ENCODE measurements at places on chromosomes 1 and 21.
A peak's percentile ranks its signal among the peaks of the same experiment; 100 is the strongest.

DNA sequence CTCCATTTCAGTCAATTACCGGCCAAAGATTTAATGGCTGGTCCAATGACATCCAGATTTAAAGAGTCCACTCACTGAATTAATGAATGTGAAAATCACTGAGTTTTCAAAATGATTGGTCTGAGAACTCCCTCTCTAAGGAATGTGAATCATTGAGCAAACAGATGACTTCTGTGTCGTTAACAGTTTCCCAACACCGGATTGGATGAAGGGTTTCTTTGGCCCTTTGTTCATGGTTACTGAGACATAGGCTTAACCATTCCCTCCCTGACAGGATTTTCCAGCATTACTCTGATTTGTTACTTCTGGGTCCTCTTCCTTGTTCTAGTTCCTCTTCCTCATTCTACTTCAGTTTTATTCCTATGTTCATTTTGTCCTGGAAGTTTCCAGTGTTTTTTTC is 1.5 kb upstream of the CLDN17 start:
- DNase-seq, result no peak

- no peak for DNase-seq
These were observed 97.5 kb upstream of the COG2 start for GRCh38 chr1:230544758-230545157.

DNA sequence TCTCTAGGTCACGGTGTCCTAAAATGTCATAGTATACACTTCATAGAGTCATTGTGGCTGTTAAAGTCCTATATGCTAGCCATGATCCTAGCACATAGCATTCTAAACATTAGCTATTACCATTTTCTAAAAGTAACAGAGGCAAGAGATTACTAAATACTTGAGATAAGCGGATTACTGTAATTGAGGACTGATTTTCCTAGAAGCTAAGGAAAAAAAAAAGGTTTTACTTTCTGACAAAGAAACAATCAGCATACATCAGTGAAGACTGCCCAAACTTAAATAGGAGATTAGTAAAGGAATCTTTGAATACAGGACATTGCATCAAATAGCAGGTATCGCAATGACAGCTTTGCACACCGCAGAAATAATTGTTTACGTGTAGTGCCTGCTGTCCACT is 91.3 kb upstream of the HNRNPU start:
- DNase-seq, result no peak

DNA sequence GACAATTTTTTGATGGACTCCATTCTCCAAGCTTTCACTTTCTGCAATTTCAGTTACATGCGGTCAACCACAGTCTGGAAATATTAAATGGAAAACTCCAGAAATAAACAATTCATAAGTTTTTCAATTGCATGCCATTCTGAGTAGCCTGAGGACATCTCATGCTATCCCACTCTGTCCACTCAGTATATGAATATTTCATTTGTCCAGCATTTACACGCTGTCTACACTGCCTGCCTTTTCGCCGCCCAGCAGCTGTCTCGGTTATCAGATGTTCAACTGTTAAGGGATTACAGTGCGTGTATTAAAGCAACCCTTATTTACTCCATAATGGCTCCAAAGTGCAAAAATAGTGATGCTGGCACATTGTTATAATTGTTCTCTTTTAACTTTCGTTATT is 116.3 kb downstream of the ADSS2 start:
- DNase-seq, result no peak

DNA sequence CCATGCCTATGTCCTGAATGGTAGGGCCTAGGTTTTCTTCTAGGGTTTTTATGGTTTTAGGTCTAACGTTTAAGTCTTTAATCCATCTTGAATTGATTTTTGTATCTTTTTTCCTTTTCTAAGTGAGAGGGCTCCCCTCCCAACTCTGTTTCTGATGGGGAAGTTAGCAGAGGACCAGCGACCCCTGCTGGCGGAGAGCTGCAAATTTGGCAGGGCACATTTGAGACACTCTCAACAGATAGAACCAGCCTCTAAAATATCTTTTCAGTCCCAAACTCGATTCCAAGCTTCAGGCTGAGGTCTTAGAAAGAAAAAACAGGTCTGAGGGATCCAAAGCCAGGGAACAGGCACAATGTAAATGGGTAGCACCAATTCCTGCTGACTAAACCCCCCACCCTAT is 32.5 kb downstream of the LRRC3 start:
- DNase-seq, result peak; percentile 42

DNA sequence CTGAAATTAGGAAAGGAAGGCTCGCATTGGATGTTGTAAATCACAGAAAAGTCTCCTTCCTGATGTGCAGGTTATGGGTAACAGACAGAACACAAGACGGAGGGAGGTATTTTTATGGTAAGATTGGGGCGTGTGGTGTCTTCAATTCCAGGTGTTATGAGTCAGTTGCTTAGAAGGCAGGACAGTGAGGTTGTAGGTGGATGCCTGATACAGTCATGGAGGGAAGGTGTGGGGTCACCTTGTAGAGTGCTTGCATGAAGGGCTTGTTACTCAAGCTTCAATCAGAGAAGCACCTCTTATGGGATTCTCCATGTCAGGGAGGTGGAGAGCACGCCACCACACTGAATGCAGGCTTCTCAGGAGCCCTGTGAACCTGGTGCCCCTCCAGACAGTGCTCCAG is 63.1 kb downstream of the C1orf21 start:
- no peak for DNase-seq

GRCh38 chr21:44461464-44462001 is 6.2 kb downstream of the LRRC3 start:
- no peak for DNase-seq

GRCh38 chr1:67281244-67281643 is 26.4 kb upstream of the IL12RB2 start:
- peak; percentile 21 for DNase-seq

DNA sequence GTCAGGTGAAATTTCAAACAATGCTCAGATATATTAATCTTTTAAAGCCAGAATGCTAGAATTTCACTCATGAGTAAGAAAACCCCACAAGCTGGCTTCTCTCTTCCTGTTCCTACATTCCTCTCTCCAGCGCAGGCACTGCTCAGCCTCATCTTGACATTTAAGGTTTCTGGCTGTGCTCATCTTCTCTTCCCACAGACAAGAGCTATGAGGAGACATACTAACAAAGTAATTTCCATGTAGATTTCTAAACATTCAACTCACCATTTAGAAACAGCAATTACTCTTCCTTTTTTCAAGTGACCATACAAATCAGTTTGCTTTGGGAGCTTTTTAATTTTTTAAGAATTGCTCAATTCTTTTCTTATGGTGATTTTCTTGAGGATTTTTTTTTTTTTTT is 7.8 kb upstream of the LRRC8D start:
- peak; percentile 52 for DNase-seq

GRCh38 chr1:203440771-203441170 is 34.8 kb upstream of the PRELP start:
- peak; percentile 80 for DNase-seq

DNA sequence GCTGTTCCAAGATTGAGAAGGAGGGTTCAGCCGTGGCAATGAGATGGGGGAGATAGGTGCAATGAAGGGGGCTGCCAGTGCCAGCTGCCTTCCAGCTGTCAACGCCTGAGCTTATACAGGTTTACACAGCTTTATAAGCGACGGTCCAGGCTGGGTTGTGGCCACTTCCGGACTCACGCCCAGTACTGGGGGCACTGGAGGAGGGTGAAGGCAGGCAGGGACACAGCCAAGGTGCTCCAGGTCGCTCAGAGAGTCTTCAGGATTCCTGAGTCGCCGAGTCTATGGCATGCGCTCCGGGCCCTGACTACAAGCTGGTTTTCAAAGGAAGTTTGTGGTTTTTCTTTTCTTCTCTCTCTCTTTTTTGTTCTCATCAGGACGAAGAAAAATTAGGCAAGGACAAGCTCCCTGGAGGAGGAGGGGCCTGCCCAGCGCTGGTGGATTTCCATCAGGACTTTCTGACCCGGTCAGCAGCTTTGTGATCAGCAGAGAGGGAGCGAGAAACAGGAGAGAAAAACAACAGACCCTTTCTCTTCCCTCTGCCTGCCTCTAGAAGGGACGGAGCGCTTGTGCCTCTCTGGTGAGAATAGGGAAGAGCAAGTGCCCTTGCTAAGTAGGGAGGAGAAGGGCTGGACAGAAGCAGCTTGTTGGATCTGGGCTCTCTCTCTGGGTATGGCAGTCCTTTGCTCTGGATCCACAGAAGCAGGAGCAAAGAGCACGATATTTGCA is at the start of gene MINDY1:
Gene MINDY1 (minus strand): TSS at position 576 of the 726 bp plus-strand sequence. CDS start 4,285 bp downstream, outside the sequence.
- peak; percentile 89 for DNase-seq

- DNase-seq, result no peak
These were observed 41.3 kb downstream of the DYRK1A start for GRCh38 chr21:37407719-37408420.

DNA sequence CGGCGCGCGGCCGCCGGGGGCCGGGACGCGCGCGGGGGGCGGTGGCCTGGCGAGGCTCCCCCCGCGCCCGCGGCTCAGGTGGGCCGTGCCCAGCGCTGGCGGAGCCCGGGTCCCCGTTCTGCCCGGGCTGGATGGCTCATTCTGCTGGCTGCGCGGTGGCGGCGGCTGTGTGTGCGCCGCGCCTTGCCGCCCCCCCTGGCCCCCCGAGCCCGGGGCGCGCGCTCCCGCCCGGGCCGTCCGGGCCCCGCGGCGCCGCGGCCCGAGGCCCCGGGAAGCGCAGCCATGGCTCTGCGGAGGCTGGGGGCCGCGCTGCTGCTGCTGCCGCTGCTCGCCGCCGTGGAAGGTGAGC is at the start of gene EPHB2:
Gene EPHB2 (plus strand): TSS at position 139 of the 349 bp plus-strand sequence. CDS start 144 bp downstream, at position 283.
- peak; percentile 74 for DNase-seq

- no peak for DNase-seq
These were observed 6.4 kb downstream of the PLPPR4 start for GRCh38 chr1:99270646-99271045.

- DNase-seq, result no peak
These were observed 485.3 kb upstream of the NFIA start for GRCh38 chr1:60596791-60597750.

GRCh38 chr1:21034725-21035628 is 141.7 kb downstream of the EIF4G3 start:
- no peak for DNase-seq

DNA sequence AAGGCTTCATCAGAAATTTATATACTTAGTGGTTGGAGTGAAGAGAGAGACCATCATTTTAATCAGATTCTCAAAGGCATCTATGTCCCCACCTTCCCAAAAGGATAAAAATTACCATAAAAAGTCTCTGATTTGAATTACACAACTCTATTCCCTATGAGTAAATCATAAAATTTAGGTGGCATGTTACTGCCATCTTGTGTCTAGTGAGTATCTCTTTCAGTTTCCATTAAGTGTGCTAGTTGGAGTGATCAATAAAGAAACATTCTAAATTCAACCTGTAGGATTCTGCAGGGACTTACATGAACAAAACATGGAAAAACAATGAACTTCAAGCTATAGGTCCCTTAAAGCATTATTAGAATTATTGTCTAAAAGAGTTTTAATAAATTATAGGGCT is 655.4 kb downstream of the LTN1 start:
- DNase-seq, result peak; percentile 39
